ENCODE measurements at places on chromosomes 2 and 18. TPM values are rescaled to one million over a fixed set of nuclear protein-coding genes. Genes with fewer than 3 reads are reported as not detected.

TRAF3IP1 gene
- total RNA-seq: 11.8 TPM

FBXO48 gene
- 1.8 TPM for total RNA-seq

CFAP210 gene
- total RNA-seq: 0.96 TPM

LYPD1 gene
- total RNA-seq: not detected

RGPD4 gene
- total RNA-seq: 0.20 TPM

SNTG2 gene
- total RNA-seq: 4.8 TPM

SLC66A3 gene
- 21.2 TPM for total RNA-seq

ACOXL gene
- not detected for total RNA-seq

ZNF2 gene
- total RNA-seq: 7.8 TPM

C2orf81 gene
- total RNA-seq: 9.5 TPM

ARHGAP28 gene
- not detected for total RNA-seq

MSTN gene
- not detected for total RNA-seq

DPY30 gene
- total RNA-seq: 49.8 TPM

ZNF513 gene
- total RNA-seq: 21.8 TPM

SERPINB2 gene
- total RNA-seq: not detected

AGXT gene
- total RNA-seq: 0.76 TPM

DPYSL5 gene
- total RNA-seq: not detected

RAX gene
- not detected for total RNA-seq

IL37 gene
- not detected for total RNA-seq

CYP27A1 gene
- total RNA-seq: 0.60 TPM

KATNAL2 gene
- 0.70 TPM for total RNA-seq

CLEC4F gene
- not detected for total RNA-seq

FN1 gene
- total RNA-seq: not detected

ALK gene
- not detected for total RNA-seq

AKAIN1 gene
- not detected for total RNA-seq

FHOD3 gene
- total RNA-seq: not detected

SMYD1 gene
- total RNA-seq: not detected

SCN3A gene
- total RNA-seq: 0.30 TPM

RAB17 gene
- not detected for total RNA-seq

C1QL2 gene
- not detected for total RNA-seq

CSRNP3 gene
- 0.19 TPM for total RNA-seq

PARD3B gene
- 2.0 TPM for total RNA-seq

ANKRD23 gene
- 10.7 TPM for total RNA-seq

UGT1A3 gene
- total RNA-seq: not detected

TDRD15 gene
- total RNA-seq: not detected

RAPGEF4 gene
- 2.5 TPM for total RNA-seq

ACVR1 gene
- total RNA-seq: 31.5 TPM

FLACC1 gene
- 8.0 TPM for total RNA-seq

PLGLB1 gene
- total RNA-seq: 14.5 TPM

SPATA3 gene
- not detected for total RNA-seq

ANKRD62 gene
- total RNA-seq: not detected

C2orf92 gene
- 16.6 TPM for total RNA-seq

MOGAT1 gene
- not detected for total RNA-seq

LYG2 gene
- not detected for total RNA-seq

YPEL5 gene
- total RNA-seq: 73.0 TPM

SALL3 gene
- 0.07 TPM for total RNA-seq

TFPI gene
- 0.68 TPM for total RNA-seq

Measured in T-cell (primary cell).